ENCODE measurements at places on chromosomes 6 and 20.

GRCh38 chr20:21826976-21827375, 121.5 kb downstream of the PAX1 start:
- peak; percentile 9 for DNase-seq

GRCh38 chr20:60057866-60058807, 99.9 kb downstream of the CDH26 start:
- peak; percentile 47 for DNase-seq

DNA sequence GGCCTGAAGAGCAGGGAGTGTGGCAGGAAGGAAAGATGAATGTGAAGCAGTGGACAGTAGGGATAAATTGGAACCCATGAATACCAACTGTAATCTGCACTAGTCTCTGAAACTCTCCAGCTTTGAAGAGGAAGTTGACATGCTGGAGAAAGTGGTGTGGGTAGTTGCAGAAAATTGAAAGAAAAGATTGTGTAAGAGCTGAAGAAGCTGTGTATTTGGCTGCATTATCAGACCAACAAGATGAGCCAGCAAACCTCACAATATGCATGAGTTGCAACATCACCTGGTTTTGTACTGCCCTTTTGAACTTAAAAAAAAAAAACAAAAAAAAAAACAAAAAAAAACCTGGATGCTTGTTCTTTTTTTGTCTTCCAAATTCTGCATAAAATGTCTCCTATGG, 921.9 kb upstream of the EYS start:
- DNase-seq, result peak; percentile 2

- DNase-seq, result no peak
Measured at GRCh38 chr6:34242252-34243130, 5.8 kb downstream of the HMGA1 start.

- no peak for DNase-seq
Measured at GRCh38 chr6:166502453-166502852, 84.0 kb downstream of the RAMACL start.

DNA sequence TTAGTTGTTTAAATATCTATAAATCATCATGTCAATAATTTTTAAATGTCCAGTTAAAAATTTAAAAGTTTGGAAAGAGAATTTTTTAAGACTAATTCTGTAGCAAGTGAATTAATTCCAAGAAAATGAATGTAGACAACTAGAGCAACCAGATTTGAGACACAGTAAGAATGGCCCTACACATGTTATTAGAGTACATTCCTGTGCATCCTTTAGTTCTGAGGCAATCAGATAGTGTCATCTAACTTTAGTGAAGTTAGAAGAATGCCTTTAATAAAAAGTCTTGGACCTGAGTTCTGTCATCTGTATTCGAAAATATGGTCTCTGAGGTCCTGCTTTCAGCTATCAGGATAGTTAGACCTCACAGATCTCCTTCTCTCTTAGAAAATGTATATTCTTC, 63.7 kb downstream of the HIVEP2 start:
- no peak for DNase-seq

GRCh38 chr6:155004017-155004416, 8.9 kb downstream of the TIAM2 start:
- no peak for DNase-seq

DNA sequence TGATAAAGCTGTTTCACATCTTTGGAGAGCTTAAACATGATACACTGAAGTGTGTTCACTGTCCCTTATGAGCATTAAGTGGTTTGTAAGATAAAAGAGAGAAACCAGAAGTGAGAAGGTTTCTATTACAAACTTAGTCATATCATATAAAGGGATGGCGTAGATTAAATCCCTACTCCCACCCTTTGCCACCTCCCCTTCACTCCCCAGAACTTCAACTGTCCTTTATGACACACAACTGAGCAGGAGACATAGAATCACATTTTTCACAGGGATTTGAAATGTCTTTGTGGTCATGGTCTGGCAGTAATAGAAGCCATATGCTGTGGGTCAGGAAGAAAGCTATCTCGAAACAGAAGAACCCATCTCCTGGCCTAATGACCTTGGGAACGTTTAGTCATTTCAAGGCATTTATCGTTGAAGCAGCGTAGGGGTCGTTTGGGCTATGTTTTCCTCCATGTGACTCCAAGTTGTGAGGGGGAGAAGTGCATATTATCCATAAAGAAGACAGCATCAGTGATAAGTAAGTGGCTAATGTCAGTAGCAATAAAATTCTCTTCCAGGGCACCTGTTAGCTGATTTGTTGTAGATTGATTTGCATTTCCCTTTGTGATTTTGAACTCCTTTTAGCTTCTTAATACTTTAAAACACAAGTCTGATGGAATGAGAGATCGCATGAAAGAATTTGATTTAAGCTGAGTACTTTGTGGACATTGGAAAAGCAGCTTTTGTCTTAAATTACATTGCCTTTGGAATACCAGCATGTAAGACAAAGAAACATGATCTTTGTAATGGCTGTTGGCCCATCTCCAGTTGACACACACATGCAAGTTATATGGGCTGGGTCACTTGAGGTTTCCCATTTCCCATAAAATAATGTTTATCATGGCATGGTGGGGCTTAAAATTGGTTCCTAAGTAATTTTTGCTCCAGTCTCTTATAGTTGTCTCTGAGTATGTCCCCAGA, 501.5 kb upstream of the FLRT3 start:
- DNase-seq, result no peak

DNA sequence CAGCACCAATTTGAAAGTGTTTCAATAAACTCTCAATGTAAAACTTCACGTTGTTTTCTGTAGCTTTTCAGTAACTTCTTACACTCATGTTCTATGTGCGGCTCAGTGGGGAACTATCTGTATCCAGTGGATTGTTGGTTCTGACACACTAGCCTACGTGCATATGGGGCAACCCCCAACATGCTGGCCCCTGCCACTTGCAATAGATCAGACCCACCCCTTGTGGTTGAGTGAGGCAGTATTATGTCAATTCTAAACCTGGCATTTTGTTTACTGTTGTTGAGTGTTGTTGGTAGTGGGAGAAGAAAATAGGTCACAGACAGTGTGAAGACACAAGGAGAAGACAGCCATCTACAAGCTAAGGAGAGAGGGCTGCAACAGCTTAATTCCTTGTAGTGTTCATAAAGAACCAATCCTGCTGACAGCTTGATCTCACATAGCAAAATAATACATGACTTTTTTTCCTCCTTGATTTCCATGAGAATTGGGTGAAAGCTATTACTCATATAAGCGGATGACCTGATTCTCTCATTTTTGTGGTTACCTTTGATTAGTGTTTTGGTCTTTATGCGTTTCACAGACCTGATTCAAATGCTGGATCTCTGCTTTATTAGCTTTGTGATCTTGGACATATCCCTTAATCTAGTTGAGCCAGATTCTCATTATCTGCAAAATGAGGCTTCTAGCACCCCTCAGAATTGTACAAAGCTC, 320.4 kb downstream of the LAMA2 start:
- no peak for DNase-seq

DNA sequence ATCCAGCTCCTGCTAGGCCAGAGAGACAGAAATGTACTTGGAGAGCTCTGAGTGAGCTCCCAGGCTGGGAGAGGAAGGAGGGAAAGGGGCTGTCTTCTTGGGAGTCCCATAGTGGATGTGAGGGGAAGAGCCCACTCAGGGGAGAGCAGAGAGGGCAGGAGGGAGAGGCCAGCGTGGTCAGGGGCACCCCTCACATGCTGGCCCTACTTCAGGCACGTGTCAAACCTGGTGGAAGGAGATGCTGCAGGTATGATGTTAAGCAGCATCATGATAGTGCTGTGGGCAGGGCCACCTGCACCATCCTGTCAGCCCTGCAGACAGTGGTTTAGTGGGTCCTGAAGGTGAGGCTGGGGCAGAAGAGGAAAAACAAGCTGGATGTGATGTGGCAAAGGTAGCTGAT, 265.4 kb upstream of the RNF24 start:
- no peak for DNase-seq

GRCh38 chr20:53918949-53919361, 151.4 kb downstream of the BCAS1 start:
- DNase-seq, result no peak

DNA sequence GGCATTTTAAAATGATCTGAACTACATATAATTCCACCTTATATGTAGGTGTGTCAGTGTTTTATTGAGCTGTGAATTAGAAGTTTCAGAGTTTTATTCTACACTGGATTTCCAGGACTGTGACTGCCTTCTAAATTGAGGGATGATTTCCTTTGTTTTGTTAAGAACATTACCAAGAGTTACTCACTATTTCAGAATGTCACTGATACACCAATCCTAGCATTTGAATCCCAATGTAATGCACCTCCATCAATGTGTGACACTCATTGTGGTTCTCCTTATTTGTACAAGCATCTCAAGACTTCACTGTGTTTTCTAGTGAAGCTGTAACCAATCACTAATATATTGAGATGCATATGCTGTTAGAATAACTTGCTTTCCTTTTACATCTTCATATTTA, 86.8 kb downstream of the PLCB1 start:
- DNase-seq, result no peak

GRCh38 chr6:75147512-75147911, 58.3 kb downstream of the COL12A1 start:
- no peak for DNase-seq

GRCh38 chr20:34566978-34567891, 8.7 kb downstream of the MAP1LC3A start:
- DNase-seq, result no peak

GRCh38 chr20:47355489-47356219, 845 bp downstream of the ZMYND8 start:
- DNase-seq, result peak; percentile 61

GRCh38 chr6:1580109-1580508, 29.6 kb upstream of the FOXC1 start:
- DNase-seq, result no peak

DNA sequence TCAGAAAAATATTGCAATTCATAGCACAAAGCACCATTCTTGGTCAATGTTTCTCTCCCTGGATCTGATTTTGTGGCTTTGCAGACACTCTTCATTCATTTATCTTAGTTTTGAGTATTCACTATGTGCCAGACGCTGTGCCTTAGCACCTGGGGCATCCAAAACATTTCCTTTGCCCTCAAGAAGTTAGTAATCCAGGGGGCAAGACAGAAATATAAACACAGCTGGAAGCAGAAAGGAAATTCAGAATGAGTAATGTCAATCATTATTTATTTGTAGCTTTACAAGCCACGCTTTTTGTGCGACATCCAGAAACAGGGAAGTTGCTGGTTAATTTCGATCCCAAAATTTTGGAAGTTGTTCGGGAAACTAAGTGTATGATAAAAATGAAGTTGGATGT, 71.4 kb downstream of the DNAH8 start:
- DNase-seq, result no peak

- DNase-seq, result no peak
Measured at GRCh38 chr6:85252552-85252951, 197.3 kb upstream of the NT5E start.

- no peak for DNase-seq
Measured at GRCh38 chr6:34028691-34029360, 117.1 kb downstream of the GRM4 start.

DNA sequence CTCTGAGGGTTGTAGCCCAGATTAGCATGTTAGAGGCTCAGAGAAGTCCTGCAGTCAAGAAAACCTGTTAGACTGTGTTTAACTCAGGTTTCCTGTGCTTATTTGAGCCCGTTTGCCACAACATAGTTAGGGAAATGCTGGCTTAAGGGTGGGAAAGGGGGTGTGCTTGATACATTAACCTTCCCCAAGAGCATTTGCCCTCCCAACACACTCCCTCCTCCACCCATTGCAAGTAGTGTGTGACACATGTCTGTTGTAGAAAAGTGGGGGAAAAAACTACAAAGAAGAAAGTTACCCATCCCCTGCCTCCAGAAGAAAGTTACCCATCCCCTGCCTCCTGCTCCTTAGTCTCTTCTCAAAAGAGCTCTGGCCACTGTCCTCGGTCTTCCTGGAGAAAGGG, 36.8 kb upstream of the MRPS18A start:
- DNase-seq, result no peak

- no peak for DNase-seq
Measured at GRCh38 chr6:166258854-166259276, 49.3 kb downstream of the PRR18 start.

DNA sequence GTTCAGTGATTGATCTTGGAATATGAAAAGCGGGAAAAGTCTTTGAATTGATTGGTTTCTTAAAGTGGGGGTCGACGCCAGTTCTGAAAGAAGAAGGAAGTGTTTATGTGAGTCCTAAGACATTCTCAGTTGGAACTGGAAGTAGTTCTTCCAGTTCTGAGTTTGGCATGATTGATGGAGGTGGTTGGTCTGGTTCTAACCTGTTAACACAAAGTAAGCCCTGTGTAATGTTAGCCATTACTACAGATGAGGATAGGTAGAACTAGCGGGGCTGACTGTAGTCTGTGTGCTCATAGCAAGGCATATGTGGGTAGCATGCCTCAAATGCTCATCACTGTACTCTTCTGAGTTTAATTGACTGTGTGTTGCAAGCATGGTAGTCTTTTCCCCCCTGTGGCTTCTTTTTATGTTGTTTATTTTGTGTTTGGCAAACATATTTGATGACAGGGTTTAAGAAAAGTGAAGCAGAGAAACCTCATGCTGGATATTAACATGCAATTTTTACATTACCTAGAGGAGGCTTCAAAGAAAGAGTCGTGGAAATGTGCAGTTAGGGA, 24.9 kb downstream of the CITED2 start:
- peak; percentile 73 for DNase-seq

GRCh38 chr6:35553315-35553714, 40.6 kb upstream of the TULP1 start:
- no peak for DNase-seq

- no peak for DNase-seq
Measured at GRCh38 chr6:30570740-30571074, 535 bp upstream of the ABCF1 start.

DNA sequence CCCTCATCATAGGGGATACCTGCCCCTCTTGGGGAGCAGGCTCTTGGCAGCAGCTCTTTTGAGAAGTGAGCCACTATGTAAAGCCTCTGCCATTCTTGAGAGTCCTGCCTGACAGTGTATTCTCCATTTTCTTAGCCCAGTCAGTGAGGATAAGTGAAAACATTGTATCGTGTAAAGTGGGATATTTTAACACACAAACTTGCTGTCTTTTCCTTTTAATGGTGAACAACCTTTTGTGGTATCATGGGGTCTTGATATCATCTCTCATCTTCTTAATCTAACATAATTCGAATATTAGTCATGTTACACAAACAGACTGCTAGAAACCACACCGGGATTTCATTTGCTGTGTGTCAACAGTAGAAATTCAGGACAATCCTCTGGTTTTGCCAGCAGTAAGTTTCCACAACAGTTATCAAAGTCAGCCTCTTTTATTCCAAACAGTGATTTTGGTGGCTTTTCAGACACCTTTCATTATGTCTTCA, 136.2 kb downstream of the HIVEP1 start:
- no peak for DNase-seq

All from umbilical cord (tissue), 2 donors.